Stimulated activated CD8-positive, alpha-beta memory T cell treated with anti-CD3 and anti-CD28 coated beads, Interleukin-4, amount 100 ng/mL, for 1 hour (primary cell): ENCODE measurements at places on chromosomes 7 and 10.

- DNase-seq = no peak
Observed at GRCh38 chr7:23893942-23894891, 184.2 kb downstream of the STK31 start.

DNA sequence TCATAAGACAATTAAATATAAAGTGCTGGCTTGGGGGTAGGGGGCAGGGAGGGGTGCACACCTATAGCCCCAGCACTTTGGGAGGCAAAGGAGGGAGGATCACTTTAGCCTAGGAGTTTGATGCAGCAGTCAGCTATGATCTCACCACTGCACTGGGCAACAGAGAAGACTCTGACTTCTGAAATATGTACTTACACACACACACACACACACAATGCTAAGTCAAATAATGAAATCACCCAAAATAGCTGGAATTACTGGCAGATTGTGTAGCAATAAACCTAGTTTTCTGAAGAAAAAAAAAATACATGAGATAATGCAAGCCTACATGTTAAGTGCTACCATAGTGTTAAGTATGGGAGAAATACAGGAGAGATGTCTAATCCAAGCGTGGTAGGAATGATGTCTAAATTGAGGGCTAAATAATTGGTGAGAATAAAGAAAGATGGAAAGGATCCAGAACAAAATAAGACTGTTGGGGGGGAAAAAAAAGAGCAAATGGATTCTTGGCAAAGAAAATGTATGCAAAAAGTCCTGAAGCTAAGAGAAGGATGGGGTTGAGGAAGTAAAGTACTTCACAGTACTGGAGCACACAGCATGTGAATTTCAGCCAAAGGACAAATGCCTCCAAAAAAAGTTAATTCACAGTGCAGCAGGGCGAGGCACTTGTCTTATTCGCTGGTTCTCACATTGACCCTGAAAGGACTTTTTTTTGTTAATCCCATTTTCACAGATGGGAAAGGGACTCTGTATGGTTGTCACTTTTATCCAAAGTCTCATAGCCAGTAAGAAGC is 73.9 kb downstream of the IGF2BP3 start:
- no peak for DNase-seq

- DNase-seq = no peak
Observed at GRCh38 chr7:152911922-152912321, 152.4 kb downstream of the ACTR3B start.

DNA sequence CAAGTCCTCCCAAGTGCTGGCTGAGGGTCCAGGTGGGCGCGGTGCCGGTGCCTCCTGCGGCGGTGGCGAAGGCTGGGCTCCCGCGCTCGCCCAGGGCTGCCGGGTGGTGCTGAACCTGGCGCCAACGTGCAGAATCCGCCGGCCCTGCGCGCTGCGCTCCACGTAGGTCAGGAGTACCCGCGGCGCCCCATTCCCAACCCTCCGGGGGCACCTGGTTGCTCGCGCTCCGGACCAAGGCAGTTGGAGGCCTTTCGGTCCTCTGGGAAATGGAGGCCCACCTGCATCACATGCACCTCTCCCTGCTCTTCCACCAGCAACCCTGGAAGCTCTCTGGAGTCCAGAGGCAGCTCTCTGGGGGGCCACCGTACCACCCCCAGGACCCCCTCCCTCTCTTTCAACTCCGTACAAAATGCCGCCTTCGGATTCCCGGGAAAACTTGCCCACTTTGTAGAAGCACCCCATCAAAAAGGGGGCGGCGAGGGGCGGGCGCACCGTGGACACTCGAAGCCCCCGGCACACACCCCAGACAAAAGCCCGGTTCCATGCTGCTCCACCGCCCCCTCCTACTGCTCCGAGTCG is 745 bp downstream of the SLC16A9 start:
- no peak for DNase-seq

DNA sequence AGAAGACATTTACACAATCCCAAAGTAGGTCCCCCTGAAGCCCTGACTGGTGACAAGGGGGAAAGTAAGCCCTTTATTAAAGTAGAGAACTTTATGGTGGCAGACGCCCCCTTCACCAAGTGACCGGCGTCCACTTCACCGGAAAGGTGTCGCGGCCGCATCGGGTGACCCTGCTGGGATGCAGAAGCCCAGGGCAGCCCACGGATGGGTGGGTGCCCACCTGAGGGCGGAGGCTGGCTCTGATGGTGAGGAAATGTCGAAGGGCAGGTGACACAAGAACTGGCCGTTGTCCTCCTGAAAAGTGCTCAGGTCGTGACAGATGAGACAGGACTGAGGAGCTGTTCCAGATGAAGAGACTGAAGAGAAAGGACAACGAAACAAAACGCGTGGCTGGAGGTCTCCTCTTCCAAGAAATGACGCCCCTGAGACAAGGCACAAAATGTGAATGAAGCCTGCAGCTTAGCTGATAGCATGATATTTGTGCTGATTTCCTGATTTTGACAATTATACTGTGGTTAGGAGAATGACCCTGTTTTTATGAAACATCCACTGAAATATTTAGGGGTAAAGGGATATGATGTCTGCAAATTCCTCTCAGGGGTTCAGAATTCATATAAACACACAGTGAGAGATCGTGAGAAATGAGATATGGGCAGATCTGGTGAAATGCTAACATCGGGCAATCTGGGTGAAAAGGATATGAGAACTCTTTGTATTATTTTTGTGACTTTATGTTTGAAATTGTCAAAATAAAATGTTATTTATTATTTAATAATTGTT is 123.9 kb downstream of the PRKAG2 start:
- DNase-seq = no peak

- no peak for DNase-seq
Observed at GRCh38 chr7:112701456-112701855, 88.7 kb downstream of the TMEM168 start.

DNA sequence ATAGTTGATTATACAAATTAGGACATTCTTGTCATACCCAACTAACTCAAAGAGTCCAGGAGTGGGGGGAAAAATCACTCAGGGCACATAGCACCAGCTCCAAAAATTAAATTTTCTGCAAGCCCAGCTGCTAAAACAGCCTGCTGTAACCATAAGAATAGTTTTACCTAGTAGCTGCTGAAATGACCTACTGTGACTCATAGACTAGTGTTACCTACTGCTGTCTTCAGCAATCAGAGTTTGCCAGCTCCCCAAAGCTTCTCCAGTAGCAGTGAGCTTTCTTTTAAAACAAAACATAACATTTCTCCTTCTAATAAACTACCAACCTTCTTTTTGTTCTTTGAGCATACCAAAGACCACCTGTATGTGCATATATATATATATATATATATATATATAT is 4.2 kb upstream of the ARHGAP12 start:
- DNase-seq = no peak

- no peak for DNase-seq
Observed at GRCh38 chr7:158815083-158815799, 14.1 kb downstream of the ESYT2 start.

GRCh38 chr10:7460006-7460405 is 49.2 kb upstream of the SFMBT2 start:
- no peak for DNase-seq

GRCh38 chr7:155682484-155682883 is 38.0 kb downstream of the RBM33 start:
- DNase-seq = no peak

- DNase-seq = no peak
Observed at GRCh38 chr10:78715435-78715834, 353.3 kb upstream of the ZMIZ1 start.

GRCh38 chr7:150524018-150524417 is 9.3 kb downstream of the GIMAP7 start:
- no peak for DNase-seq

DNA sequence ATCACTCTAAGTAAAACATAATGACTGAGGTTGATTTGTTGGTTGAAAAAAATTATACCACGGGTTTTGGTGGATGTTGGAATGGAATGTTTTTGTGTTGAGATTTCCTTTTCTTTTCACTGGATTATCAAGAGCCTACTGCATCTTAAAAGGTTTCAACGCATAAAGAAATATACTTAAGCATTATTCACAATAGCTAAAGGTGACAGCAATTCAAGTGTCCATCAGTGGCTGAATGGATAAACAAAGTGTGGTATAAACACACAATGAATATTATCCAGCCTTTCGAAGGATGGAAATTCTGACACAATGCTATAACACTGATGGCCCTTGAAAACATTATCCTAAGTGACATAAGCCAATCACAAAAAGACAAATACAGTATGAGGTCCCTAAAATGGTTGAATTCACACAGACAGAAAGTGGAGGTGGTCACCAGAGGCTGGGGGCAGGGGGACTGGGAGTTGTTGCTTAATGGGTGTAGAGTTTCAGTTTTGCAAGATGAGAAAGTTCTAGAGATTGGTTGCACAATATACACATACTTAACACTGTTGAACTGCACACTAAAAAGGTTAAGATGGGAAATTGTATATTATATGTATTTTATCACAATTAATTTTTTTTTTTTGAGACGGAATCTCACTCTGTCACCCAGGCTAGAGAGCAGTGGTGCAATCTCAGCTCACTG is 122.3 kb downstream of the NRP1 start:
- no peak for DNase-seq

- DNase-seq = no peak
Observed at GRCh38 chr10:69505636-69506318, 54.5 kb downstream of the TSPAN15 start.

- no peak for DNase-seq
Observed at GRCh38 chr10:109962247-109962646, 38.9 kb upstream of the XPNPEP1 start.

GRCh38 chr10:51960494-51960895 is 261.1 kb upstream of the CSTF2T start:
- no peak for DNase-seq

GRCh38 chr10:7611909-7612308 is 54.9 kb downstream of the ITIH5 start:
- no peak for DNase-seq

GRCh38 chr10:59672150-59672875 is 37.3 kb downstream of the SLC16A9 start:
- DNase-seq = no peak

- DNase-seq = no peak
Observed at GRCh38 chr10:89750441-89750840, 49.1 kb downstream of the KIF20B start.

DNA sequence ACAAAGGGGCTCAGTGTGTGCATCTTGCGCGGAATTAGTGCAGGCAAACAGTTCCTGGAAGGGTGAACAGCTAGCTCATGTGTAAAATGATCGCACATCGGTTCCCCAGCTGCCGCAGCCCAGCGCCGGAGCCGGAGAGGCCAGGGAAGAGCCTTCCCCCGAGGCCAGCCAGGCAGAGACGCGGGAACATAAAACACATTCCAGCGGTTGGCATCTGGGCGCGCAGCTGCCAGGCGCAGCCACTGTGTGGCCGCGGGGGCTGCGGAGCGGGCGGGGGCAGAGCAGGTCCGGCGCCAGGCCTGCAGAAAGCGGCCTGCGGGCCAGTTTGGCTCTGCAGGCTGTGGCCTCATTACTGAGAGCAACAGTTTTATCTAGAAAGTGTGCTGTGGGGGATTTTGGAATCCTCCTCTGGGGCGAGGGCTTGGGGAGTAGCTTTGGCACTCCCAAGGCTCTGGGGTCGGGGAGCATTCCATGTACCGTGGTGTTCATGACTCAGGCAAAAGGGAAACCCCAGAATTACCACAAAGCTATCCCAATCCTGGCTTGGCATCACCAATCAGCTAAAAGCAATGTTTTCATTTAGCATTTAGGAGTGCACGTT is 74.3 kb downstream of the SAMD9 start:
- no peak for DNase-seq

- no peak for DNase-seq
Observed at GRCh38 chr10:22086730-22087401, 83.3 kb upstream of the DNAJC1 start.

DNA sequence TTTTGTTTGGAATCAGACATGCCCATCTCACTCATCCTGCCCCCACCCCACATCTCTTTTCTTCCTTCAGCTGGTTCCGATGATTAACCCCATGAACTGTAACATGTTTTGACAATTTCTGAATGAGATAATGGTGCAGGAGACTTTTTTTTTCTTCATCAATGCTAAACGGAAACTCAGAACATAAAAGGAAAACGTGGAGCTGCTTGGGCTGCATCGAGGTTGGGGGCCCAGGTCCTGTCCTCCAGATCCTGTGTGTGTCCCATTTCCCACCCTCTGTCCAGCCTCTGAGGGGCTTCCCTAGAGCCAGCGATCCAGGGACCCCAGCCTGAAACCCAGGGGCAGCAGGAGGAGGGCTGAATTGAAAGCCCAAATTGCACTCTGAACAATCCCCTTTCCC is 263.8 kb upstream of the GRB10 start:
- no peak for DNase-seq

- DNase-seq = no peak
Observed at GRCh38 chr7:69840248-69840647, 242.0 kb downstream of the AUTS2 start.

GRCh38 chr7:114988026-114988425 is 66.1 kb downstream of the MDFIC start:
- DNase-seq = no peak

- no peak for DNase-seq
Observed at GRCh38 chr7:107359520-107360316, 110.1 kb upstream of the GPR22 start.

DNA sequence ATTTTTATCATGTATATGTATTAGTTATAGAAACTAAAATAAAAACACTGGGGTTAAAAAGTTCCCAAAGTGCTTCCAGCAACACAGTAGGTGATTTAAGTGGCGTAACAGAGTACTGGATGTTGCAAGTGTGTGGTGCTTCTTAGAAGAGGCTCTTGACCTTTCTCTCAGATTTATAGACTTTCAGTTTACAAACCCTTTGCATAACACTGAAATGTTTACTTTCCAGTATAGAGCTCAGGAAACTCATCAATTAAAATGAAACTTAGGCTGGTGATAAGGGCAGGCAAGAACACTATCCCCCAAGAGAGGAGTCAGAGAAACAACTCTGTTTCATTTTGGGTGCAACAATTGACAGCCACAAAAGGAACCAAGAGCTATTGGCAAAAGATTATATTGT is 27.5 kb upstream of the SMC3 start:
- no peak for DNase-seq

DNA sequence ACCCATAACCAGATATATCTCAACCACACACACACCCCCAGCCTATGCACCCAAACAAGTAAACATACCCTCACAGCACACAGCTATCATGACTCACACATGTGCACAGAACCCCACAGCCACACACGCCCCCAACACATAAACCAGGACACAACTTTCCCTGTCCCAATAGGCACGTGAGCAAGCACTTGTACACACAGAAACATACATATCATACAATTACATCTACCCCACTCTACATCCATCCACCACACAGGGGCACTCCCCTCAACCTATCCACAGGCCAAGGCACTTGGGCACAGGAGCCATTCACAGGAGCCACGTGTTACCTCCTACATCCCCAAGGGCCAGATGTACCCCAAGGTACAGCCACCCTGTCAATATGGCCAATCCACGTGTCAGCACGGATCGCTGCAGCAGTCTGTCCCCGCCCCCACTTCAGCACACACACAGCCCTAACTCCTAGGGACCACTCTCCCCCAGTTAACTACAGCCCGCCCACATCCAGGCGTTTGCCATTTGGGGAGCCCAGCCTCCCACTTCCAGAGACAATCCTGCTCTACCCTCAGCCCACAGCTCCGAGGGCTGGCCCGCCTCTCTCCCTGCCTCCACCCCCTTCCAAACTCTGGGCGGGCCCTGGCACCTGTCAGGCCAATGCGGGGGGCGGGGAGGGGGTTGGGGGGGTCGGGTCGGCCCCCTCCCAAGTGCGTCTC is 163.5 kb downstream of the SH3PXD2A start:
- no peak for DNase-seq
